ENCODE measurements at places on chromosomes 6 and 20.

- DNase-seq, result no peak
Observed at GRCh38 chr20:48901326-48901725, 20.2 kb upstream of the ARFGEF2 start.

DNA sequence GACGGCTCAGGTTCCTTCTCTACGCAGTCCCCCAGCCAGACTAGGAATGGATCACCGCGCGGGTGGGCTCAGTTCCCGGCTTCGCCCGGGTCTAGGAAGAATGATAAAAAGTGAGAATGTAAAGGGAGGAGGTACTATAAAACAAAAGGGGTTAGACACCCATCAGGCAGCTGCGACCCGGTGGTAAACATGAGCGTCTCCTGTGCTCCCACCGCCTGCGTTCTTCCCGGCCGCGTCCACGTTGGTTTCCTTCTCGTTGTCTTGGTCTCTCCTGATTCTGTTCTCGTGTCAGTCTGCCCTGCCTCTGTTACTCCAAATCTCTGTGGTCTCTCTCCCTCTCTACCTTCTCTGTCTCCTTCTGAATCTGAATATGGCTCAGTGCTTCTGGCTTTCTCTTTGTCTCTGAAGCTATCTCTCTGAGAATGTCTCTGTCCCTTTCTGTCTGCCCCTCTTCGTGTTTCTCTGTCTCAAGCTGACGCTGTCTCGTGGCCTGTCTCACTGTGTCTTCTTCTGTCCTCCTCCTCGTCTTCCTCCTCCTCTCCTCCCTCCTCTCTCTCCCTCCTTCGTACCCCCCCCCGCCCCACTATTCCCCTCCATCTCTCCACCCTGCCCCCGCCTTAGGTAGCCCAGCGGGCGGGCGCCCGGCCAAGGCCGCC is 41.6 kb upstream of the FOXP4 start:
- no peak for DNase-seq

DNA sequence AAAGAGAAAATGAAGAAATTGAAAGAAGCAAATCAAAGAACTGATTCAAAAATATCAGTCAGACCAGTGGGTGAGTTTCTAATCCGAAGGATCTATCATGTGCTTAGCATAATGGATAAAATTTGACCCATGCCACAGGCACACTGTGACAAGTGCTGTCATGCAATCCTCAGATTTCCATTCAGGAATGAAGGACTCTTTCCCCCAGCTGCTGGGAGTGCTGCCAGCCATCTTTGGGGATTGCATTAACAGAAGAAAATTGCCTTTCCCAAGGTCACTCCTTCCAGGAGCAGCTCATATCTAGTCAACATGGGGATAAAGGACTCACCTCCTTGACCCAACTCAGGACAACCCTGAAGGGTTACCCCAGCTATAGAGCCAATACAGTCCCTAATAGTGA is 316.7 kb upstream of the TBX18 start:
- DNase-seq, result no peak

DNA sequence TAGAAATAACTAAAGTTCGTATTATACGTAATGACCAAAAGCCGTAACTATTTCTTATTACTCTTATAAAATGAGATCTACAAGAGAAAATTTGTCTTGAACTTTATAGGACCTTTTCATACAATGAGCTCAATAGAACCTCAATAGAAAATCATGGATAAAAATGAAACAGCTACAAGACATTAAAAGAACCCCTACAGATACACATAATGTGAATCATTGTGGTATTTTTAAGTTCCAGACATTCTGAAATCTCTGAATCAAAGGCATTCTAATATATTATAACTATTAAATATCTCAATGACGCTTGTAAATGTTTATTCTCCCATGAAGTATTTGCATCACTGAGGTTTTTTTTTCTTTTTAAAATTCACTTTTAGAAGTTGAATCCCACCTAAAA is 22.2 kb upstream of the POU3F2 start:
- DNase-seq, result no peak

- no peak for DNase-seq
Observed at GRCh38 chr20:57483287-57484050, 41.5 kb downstream of the CTCFL start.

DNA sequence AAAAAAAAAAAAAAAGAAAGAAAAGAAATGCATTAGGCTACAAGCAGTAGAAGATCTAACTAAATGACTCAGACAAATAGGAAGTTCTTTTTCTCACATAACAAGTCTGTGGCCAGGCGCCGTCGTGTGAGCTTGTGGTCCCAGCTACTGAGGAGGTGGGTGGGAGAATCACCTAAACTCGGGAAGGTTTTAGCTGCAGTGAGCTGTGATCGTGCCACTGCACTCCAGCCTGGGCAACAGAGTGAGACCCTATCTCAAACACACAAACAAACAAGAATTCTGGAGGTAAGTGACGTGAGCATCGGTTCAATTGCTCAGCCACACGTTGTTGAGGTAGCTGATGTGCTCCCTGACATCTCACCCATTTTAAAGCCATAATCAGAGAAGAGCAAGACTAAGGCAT is 37.9 kb upstream of the SLC23A2 start:
- DNase-seq, result no peak

DNA sequence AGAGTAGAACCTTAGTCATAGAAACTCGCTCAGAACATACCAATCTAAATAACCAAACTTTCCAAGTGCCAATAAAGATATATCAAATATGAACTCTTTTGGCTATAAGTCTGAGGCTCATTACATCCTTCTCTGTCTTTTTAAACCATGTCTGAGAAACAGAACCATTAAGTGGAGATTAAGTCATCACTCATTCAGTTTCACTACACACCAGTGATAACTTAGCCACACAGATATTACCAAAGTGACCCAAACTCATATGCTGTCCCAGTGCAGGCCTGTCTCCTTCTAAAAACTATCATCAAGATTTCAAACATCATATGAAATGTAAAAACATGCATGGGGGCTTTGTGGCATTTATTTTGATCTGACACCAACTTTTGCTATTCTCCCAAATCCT is 12.0 kb downstream of the GCLC start:
- DNase-seq, result no peak

DNA sequence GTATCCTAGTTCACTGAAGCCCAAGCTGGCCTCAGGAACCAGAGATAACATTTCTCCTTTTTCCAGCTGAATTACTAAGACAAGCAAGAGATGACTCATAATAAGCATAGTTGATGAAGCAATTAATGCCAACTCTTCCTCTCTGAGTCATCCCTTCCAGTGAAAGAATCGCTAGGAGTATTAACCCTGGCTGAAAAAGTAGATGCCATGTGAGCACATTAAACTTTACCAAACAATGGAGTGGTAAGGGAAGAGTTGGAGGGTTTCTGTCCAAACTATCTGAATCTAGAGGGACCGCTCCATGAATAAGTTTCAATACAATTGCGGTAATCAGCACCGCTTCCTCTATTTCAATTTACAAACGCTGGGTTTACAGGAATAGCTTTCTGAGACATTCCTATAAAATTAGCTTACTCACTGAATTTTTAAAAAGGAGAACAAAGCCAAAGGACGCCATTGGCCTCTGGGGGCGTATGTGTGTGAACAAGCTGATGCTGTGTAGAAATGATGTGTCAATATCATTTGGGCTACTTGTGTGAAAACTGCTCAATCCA is 48.3 kb downstream of the ATXN1 start:
- no peak for DNase-seq

DNA sequence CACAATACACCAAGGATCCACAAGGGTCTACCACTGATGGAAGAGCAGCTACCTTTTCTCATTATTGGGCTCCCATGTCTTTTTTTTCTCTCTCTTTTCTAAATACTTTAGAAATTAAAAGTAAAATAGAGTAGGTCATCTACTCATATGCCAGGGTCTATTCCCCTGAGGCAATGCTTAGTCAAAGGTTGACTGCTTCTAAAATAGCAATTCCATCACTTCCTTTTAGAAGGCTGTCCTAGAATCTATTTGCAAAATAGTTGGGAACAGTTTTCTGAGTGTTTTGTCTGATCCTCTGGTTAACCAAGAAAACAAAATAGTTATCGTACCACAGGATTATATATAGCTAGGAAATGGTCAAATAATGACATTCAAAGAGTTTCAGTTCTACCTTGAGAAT is 174.1 kb downstream of the COL21A1 start:
- DNase-seq, result no peak

DNA sequence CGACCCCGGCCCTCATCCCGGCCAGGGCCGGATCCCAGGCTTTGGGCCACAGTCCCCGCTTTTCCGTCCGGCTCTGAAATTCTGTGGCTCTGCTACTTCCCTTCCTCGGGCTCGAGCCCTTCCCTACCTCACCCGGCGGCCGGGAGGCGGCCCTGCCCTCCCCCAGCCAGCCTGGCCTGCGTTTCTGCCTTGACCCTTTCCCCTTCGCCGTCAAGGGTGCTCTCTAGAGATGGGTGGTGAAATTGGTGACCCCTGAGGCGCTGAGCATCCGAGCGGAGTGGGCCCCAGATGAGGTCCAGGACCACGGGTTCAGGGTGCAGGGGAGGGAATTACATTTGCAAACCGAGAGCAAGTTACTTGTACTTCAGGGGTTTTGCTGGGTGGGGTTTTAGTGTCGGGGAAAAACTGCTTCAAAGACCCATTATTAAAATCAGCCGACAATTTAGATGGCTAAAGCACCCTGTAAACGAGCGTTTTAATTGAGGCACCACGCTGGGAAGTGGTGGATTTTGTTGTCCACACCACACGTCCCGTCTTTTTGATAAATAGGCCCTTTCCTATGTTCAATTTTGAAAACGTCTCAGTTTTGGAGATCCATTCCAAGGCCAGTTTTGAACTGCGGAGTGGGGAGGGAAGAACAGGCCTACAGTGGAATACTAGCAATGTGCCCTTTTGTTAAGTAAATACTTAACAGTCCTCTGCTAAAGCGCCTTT is 9.9 kb downstream of the TFAP2A start:
- DNase-seq, result no peak

GRCh38 chr20:34264141-34264540 is 22.9 kb downstream of the ASIP start:
- DNase-seq, result no peak

- DNase-seq, result no peak
Observed at GRCh38 chr6:117280922-117281321, 15.6 kb downstream of the VGLL2 start.

- no peak for DNase-seq
Observed at GRCh38 chr6:28996844-28997510, 8.1 kb downstream of the ZNF311 start.

- no peak for DNase-seq
Observed at GRCh38 chr20:53929974-53930650, 140.3 kb downstream of the BCAS1 start.

- DNase-seq, result no peak
Observed at GRCh38 chr6:158642097-158642601, 2.4 kb downstream of the DYNLT1 start.

- no peak for DNase-seq
Observed at GRCh38 chr6:69988458-69989126, 122.2 kb downstream of the COL19A1 start.

DNA sequence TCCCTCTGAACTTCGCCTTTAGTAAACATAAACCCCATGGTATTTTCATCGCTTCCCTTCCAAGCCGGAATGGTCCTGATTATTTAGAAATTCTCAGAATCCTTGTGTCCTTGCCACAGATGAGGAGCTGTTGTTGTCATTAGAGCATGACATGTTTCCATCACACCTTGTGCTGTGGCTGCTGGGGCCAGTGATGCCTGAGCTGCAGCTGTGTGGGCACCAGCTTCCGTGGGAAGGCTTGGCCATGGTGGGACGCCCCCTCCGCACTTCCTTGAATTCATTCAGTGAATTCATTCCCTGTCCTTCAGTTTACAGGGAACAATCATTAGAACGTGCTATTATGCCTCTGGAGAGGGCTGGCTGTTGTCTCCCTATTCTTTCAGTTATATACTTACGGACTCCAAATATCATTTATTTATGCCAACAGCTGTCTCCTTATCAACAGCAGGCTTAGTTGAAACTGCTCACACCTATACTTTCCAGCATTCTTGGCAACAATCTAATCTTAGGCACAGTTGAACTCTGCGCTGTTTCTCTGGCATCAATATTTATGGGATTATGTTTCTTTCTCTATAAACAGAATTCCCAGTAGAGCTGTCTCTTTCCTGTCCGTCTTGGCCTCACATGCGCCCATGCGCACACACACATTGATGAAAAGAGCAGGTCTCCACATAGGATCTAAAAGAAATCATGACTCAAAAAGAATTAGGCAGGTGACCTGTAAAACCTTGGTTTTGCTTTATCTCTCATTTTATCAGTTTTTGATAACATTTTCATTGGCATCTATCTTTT is 9.0 kb downstream of the ADGRF1 start:
- no peak for DNase-seq

- DNase-seq, result no peak
Observed at GRCh38 chr6:69865126-69865525, 1.2 kb upstream of the COL19A1 start.

- DNase-seq, result no peak
Observed at GRCh38 chr6:46407246-46407645, 84.0 kb downstream of the RCAN2 start.

DNA sequence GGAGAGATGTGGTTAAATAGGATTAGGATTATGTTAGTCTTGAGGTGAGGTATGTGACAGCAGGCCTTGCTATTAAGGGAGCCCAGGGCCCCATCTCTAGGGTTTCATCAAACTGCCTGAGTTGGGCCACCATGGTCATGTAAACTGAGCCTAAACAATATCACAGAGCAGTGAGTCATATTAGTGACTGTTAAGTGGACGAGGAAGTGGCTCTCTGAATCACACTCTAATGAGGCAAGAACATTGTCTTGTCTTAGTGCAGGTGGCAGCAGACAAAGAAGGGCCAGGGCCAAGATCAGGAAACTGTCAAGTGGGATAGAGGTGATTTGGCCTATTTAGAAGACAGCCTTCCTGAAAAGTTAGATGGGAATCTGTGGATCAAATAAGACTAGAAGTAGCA is 23.1 kb downstream of the ENPP3 start:
- DNase-seq, result no peak

DNA sequence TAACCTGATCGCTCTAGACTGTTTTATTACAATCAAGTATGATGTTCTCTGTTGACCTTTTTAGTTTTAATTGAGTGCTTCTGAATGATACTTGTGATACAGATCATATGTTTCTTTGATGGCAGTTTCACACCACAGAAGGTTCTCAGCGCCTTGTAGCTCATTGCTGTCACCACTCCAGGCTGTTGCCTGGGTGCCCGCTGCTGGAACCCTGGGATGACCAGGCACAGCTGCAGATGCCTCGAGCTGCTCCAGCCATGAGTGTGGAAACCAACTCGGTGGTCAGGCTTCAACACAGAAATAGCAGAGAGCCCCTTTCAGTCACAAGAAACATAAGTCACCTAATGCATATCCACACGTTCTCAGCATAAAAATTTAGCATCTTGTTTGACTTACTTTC is 112.7 kb downstream of the RPP40 start:
- no peak for DNase-seq
